Fibroblast of skin of left biceps (primary cell): ENCODE measurements at places on chromosomes 6 and 20.

DNA sequence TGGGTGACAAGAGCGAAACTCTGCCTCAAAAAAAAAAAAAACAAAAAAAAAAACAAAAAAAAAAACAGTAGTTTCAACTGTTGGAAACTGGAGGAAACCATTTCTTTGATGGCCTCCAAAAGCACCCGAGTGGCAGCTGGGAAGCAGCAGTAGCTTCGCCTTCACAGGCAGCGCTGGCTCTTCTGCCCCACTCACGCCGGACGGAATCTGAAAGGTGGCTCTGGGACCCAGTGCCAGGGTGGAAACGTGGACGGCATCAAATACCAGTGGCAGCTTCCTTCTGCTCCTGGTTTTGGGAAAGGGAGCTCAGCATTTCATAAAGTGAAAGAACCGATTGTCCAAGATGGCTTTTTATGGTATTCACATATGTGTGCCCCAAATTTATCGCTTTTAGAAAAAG lies 159.4 kb downstream of the SMOC2 start:
- DNase-seq, result no peak

- no peak for DNase-seq
Measured at GRCh38 chr6:25578538-25578937, 73.5 kb upstream of the SCGN start.

GRCh38 chr20:20637998-20638725 lies 74.3 kb downstream of the RALGAPA2 start:
- DNase-seq, result no peak

DNA sequence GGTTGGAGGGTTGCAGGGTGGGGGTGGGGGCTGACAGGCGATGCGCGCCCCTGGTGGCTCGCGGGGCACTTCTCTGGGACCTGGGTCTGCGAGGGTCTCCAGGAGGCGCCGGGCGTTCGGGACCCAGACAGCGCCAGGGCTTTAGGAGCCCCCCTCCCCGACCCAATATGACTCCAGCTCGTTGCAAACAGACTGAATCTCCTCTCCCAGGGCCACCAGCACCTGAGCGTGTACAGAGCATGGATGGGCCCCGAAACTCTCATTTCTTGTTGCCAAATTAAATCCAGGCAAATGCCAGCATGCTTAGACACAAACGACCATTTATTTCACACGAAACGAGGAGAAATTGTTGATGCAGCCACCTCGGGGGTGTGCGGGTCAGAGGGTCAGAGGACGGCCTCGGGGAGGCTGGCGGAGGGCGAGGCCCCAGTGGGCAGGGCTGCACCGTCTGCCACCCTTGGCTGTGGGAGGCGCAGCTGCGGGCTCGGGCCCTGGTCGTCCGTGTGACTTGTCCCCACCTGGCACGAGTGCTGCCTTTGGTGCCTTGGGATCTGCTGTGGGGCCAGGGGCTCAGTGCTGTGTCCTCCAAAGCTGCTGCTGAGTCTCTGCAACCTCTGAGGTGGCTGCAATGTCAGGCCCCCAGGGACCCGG lies 20.9 kb upstream of the GATA5 start:
- DNase-seq, result no peak

DNA sequence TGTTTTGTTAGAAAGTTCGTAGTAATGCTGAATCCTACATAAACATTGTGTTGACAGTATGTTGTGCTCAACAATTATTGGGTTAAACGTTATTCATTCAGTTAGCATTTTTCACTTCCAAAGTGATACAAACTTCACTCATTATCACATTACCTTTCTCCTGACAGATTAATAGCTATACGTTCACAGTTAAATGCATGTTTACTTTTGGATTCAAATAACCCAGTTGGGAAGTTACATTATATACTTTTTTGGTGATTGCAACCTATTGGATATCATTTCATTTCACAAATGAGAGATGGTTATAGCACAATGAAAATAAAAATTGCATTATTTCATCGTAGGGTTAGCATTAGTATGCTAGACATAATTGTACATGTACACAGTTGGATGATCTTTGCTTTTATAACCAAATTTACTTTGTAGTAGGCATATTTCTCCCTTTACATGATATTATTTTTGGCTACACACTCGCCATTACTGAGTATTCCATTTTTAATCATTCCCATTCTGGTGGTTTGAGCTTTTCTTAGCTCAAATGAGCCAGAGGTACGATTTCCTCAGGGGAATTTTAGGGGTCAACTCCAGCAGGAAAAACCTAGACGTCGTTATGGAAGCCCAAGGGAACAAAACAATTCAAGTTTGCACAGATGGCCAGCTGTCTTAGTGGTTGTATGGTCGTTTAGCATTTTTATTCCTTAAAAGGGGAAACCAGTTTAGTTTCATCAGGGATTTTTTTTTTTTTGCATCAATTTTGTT lies 2.1 kb upstream of the HIVEP1 start:
- peak; percentile 68 for DNase-seq

DNA sequence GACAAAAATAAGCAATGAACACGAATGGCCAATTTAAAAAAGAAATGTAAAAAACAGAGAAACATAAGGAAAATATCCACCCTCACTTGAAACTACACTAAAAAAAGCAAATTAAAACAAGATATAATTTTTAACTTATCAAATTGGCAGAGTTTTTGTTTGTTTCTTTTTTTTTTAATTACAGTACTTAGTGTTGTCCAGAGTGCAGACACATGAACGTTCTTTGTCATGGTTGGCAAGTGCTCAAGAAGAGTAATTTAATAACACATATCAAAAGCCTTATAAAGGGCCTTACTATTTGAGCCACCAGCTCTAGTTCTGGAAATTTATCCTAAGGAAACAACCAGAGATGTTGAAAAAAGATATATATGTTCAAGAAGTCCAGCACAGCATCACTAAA lies 142.3 kb downstream of the ATXN1 start:
- DNase-seq, result no peak

DNA sequence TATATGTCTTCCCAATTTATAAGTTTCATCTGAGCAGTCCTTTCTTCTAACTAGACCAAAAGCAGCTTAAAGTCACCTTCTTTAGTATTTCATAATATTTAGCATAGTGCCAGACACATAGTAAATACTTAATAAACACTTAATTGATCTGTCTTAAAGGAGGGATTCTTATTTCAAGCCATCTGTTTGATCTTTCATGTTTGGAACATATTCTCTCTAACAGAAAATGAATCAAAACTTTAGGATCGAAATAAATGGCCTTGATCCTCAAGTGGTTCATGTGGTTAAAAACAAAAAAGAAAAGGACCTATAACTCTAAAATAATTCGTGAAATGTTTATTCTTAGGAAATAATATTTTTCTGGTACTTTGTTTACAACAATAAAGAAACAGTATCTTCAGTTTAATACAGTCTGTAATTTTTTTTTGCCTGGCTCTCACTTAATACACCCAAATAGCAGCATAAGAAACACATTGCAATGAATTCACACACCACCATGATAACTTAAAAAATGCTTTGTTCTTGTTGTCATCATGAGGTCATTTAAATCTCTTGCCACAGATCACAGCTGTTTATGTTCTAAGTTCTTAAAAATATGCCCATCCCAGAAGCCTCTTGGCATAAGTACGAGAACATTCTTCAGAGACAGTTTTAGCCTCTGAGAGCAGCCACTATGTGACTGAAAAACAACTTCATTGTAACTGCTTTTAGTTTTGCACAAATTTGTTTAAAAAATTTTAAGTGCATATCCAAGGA lies 48.1 kb downstream of the ESF1 start:
- peak; percentile 9 for DNase-seq

DNA sequence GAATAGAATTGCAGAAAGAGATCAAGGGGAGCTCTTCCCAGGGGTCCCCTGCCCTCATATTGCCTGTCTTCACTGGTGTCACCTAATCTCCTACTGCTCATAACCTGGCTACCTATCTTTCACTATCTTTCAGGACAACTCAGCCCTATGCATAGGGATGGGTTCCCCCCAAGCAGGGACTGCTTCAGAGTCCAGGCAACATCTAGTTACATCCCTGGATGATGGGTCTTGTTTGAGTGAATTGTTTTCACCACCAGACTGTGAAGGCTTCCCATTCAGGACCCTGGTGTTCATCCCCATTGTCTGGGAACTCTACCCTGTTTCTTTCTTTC lies 850 bp upstream of the HECA start:
- DNase-seq, result no peak

GRCh38 chr6:82410151-82410648 lies 46.6 kb downstream of the TPBG start:
- no peak for DNase-seq

- DNase-seq, result peak; percentile 85
Measured at GRCh38 chr6:113842165-113842564, 15.0 kb upstream of the MARCKS start.

DNA sequence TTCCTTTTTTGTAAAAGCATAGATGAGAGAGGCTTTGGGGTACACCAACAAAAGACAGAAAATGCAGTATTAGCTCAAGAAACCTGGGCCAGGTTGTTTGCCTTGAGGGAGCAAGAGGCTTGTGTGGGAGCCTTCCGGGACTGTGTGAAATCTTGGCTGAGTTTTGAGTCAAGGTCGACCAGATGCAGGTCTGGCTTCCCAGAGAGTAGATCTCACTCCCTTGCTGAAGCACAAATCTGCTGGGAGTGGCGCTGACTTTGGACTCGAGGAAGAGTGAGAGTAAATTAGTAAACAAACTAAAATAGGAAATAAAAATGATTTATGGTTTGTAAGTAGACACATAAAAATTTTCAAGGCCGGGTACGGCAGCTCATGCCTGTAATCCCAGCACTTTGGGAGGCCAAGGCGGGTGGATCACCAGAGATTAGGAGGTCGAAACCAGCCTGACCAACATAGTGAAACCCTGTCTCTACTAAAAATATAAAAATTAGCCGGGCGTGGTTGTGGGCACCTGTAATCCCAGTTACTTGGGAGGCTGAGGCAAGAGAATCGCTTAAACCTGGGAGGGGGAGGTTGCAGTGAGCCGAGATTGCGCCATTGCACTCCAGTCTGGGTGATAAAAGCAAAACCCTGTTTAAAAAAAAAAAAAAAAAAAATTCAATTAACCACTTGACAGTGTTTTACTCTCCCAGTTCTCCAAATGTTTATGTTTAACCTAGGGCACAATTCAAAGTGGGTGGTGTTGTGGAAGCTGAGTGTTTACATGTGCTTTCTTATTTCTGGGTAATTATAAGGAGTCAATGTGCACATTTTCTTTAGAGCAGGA lies 27.7 kb upstream of the EDN1 start:
- DNase-seq, result no peak

DNA sequence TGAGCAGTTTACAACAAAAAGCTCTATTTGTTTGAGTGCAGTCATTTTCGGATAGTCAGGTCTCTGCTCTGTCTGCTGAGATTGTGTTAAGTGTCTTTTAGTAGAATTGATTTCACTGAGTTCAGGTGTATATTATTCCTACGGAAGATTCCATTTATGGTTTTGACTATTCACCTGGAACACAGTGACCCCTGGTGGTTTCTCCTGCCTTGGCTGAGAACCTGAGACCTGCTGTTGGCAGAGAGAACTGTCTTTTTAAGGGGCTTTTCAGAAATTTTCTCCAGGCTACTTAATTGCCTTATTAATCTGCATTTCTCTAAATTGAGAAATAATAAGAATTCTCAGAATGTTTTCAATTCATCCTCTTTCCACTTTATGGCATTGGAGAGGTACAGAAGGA lies 508.0 kb downstream of the TBC1D32 start:
- no peak for DNase-seq

- DNase-seq, result no peak
Measured at GRCh38 chr6:21332660-21333059, 260.9 kb upstream of the SOX4 start.
